CD8-positive, alpha-beta memory T cell (primary cell): ENCODE measurements at places on chromosomes 6 and 20.

DNA sequence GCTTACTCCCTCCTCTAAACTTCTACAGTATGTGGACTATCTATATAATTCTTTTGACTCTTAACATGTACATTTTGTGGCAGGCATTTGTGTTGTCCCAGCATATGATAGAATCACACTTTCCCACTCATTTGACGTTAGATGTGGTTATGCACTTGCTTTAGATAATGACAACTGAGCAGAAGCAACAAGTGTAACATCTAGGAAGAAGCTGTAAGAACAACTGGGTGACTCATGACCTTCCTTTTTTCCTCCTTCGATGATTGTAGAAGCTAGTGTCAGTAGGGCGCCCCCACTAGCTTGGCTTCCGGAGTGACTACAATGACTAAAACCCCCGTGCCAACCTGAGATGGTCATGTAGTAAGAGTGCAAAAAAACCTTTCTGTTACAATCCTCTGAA, 74.6 kb upstream of the CEP85L start:
- DNase-seq: peak; percentile 57
- no peak overlapping the region for H3K27ac ChIP-seq
- H3K36me3 ChIP-seq: no peaks in the 10 kb centered on the region
- no peaks in the 10 kb centered on the region for H3K27me3 ChIP-seq
- H3K4me3 ChIP-seq: no peak overlapping the region

GRCh38 chr6:6655805-6656251, 67.3 kb downstream of the LY86 start:
- H3K27ac ChIP-seq: no peak overlapping the region
- DNase-seq: no peak
- no peaks in the 10 kb centered on the region for H3K36me3 ChIP-seq
- H3K4me3 ChIP-seq: no peak overlapping the region
- H3K4me1 ChIP-seq: peaks cover 64% of the 10 kb centered on the region

GRCh38 chr20:50107086-50107660, 5.8 kb downstream of the UBE2V1 start:
- H3K27me3 ChIP-seq: no peaks in the 10 kb centered on the region
- no peak overlapping the region for H3K4me3 ChIP-seq
- H3K36me3 ChIP-seq: peaks cover 7% of the 10 kb centered on the region
- H3K27ac ChIP-seq: no peak overlapping the region

DNA sequence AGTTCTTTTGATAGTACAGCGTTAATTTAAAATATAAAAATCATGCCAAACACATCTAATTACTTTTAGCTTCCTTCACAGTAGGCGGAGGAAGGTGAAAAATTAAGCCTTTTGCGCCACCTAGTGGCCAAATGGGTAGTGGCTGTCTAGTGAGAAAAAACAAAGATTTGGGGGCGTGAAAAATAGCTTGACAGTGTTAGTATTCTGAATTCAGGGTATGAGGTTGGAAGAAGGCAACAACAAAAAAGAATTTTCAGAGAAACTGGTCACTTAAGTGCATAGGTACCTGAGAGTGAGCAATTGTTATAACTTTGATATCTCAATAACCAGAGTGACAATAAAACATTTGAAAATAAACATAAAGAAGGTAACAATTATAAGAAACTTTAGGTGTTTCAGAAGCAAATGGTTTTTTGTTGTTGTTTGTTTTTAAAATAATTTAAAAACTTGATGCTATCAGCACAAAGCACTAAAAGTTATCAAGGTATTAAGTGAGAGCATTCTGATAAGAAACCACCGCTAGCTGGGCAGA, 14.3 kb downstream of the PSMB9 start:
- H3K4me3 ChIP-seq: no peak overlapping the region
- peaks cover 23% of the 10 kb centered on the region for H3K4me1 ChIP-seq
- H3K27me3 ChIP-seq: no peaks in the 10 kb centered on the region
- DNase-seq: peak; percentile 82

DNA sequence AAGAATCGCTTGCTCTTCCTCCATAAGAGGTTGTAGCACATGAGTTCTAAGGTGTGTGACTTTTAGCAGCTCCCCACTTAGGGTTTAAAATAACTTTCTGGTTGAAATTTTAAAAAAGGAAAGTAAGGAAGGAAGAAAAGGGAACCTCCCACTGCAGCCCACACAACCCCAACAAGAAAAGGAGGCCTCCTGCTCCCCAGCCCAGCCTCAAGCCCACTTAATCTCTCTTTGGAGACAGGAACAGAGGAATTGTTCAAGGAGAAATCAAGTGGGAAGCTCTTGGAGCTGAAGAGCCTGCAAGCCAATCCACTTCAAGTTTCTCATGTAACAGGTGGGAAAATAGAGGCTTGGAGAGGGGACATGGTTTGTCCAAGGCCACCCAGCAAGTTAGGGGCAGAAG, 39.1 kb upstream of the PREX1 start:
- H3K4me1 ChIP-seq: no peaks in the 10 kb centered on the region
- no peak overlapping the region for H3K27ac ChIP-seq
- no peak overlapping the region for H3K4me3 ChIP-seq
- no peaks in the 10 kb centered on the region for H3K36me3 ChIP-seq

GRCh38 chr6:84411060-84411629, 183.7 kb upstream of the CEP162 start:
- H3K27ac ChIP-seq: no peak overlapping the region
- H3K4me3 ChIP-seq: no peak overlapping the region
- no peaks in the 10 kb centered on the region for H3K27me3 ChIP-seq

GRCh38 chr20:25188218-25188617, 7.3 kb upstream of the ENTPD6 start:
- H3K4me3 ChIP-seq: no peak overlapping the region
- no peaks in the 10 kb centered on the region for H3K4me1 ChIP-seq
- no peaks in the 10 kb centered on the region for H3K36me3 ChIP-seq
- no peak for DNase-seq

DNA sequence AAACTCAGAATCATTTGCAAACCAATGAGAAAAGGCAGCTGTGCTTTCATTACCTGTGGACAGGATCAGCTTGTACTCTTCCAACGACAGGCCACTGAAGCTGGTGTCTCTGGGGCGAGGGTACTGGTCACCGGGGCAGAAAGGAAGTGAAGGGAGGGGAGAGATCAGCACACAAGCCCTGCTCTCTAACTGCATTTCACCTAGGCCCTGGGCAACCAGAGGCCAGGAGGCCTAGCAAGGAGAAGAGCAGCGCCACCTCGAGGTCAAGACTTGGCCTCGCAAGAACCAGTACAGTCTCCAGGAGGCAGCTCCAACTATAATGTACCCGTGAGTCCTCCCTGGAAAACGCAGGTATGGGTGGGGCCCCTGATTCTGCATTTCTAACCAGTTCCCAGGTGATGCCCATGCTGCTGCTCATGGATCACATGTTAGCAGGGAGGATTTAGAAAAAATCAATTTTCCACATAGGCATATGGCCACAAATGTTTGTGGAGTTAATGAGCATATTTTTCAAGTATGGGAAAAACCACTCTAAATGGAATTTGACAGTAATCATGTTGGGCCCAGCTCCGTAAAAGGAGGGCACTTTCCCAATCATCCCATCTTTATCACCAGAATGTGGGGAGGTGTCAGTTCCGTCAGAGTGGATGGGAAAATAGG, 11.0 kb downstream of the UQCC2 start:
- H3K36me3 ChIP-seq: peaks cover 4% of the 10 kb centered on the region
- H3K27ac ChIP-seq: no peak overlapping the region
- H3K4me1 ChIP-seq: peaks cover 33% of the 10 kb centered on the region
- no peaks in the 10 kb centered on the region for H3K27me3 ChIP-seq

DNA sequence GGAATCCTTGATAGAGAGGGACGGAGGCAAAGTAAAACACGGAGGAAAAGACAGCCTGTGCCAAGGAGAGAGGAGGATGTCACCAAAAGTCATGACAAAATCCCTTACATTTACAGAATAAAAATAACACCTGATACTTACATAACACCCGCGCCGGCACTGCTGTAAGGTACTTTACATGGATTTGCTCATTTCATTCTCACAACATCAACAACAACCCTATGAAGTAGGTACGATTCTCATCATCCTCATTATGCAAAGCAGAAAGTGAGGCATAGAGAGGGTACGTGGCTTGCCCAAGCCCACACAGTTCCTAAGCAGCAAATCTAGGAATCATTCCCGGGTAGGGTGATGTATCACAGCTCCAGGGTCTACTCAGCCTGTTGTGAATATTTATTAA, 67.6 kb upstream of the NFATC2 start:
- DNase-seq: no peak
- H3K4me1 ChIP-seq: no peaks in the 10 kb centered on the region
- no peaks in the 10 kb centered on the region for H3K36me3 ChIP-seq

- no peak overlapping the region for H3K4me3 ChIP-seq
- no peaks in the 10 kb centered on the region for H3K27me3 ChIP-seq
- no peaks in the 10 kb centered on the region for H3K36me3 ChIP-seq
These were observed 39.3 kb downstream of the GFOD1 start for GRCh38 chr6:13447949-13448724.

DNA sequence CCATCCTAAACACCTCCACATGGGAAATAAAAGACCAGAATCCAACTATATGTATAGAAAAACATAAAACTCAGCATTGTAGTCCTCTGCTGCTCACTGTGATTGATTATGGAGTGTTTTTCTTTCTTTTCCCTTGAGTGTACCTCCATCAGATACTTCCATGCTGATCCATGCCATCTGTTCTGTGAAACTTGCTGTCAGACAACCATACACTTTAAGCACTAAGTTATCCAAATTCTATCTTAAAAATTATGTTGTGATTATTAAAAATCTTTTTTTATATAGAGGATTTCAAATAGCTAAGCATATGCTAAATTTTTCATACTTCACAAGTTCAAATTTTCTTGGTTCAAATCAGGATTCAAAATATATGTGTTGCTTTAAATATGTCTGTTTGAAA, 91.9 kb upstream of the TINAG start:
- no peaks in the 10 kb centered on the region for H3K4me1 ChIP-seq
- DNase-seq: no peak
- no peaks in the 10 kb centered on the region for H3K27me3 ChIP-seq
- H3K4me3 ChIP-seq: no peak overlapping the region

DNA sequence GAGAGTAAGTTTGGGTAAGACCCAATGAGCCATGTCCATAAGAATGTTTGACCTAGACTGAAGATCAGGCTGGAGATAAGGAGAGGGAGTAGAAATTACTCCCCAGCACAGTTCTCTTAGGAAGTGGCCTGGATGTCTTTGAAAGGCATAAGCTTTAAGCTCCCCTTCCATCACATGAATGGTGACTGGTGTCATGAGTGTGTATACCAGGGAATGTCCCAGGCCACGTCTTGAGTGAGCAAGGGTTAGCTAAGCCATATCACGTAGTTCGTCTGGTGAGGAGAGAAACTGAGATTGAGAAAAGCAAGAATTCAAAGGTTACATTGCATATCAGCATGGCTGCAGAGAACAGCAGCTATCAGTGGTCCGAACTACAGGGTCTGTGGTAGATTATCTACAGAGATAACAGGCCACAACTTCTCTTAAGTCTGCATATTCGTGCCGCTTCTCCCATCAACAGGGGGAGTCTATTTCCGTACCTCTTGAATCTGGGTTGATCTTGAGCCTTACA, 60.1 kb upstream of the BMP2 start:
- no peaks in the 10 kb centered on the region for H3K27me3 ChIP-seq
- no peaks in the 10 kb centered on the region for H3K36me3 ChIP-seq
- H3K4me1 ChIP-seq: no peaks in the 10 kb centered on the region
- no peak overlapping the region for H3K4me3 ChIP-seq

- H3K36me3 ChIP-seq: no peaks in the 10 kb centered on the region
- no peaks in the 10 kb centered on the region for H3K4me1 ChIP-seq
- no peak for DNase-seq
- H3K27me3 ChIP-seq: no peaks in the 10 kb centered on the region
- H3K4me3 ChIP-seq: no peak overlapping the region
- H3K27ac ChIP-seq: no peak overlapping the region
These were observed 41.3 kb downstream of the FRK start for GRCh38 chr6:116019428-116019827.

- H3K27ac ChIP-seq: no peak overlapping the region
- H3K27me3 ChIP-seq: no peaks in the 10 kb centered on the region
- no peak for DNase-seq
- no peak overlapping the region for H3K4me3 ChIP-seq
- H3K4me1 ChIP-seq: peaks cover 26% of the 10 kb centered on the region
- H3K36me3 ChIP-seq: peaks cover 8% of the 10 kb centered on the region
These were observed 13.7 kb upstream of the SIRPB1 start for GRCh38 chr20:1633535-1633934.

DNA sequence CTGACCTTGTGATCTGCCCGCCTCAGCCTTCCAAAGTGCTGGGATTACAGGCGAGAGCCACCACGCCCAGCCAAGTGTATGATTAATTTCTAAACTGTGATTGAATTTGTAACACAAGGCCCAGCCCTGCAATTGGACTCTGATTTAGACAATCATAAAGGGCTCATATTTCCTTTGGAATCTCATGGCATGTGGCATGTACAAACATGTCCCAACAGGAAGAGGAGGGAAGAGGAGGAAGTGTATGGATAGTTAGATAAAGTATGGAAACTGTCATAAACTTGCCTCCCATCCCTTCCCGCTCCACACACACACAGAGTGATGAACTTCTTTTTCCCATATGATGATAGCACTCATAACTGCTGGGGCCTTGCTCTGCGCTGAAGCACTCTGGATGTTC, 27.2 kb upstream of the QKI start:
- no peaks in the 10 kb centered on the region for H3K4me1 ChIP-seq
- DNase-seq: no peak
- no peak overlapping the region for H3K4me3 ChIP-seq
- H3K27ac ChIP-seq: no peak overlapping the region

- H3K27me3 ChIP-seq: no peaks in the 10 kb centered on the region
- H3K27ac ChIP-seq: no peak overlapping the region
- DNase-seq: no peak
- no peaks in the 10 kb centered on the region for H3K36me3 ChIP-seq
- no peaks in the 10 kb centered on the region for H3K4me1 ChIP-seq
These were observed 167.9 kb downstream of the NRN1 start for GRCh38 chr6:5838656-5839396.

DNA sequence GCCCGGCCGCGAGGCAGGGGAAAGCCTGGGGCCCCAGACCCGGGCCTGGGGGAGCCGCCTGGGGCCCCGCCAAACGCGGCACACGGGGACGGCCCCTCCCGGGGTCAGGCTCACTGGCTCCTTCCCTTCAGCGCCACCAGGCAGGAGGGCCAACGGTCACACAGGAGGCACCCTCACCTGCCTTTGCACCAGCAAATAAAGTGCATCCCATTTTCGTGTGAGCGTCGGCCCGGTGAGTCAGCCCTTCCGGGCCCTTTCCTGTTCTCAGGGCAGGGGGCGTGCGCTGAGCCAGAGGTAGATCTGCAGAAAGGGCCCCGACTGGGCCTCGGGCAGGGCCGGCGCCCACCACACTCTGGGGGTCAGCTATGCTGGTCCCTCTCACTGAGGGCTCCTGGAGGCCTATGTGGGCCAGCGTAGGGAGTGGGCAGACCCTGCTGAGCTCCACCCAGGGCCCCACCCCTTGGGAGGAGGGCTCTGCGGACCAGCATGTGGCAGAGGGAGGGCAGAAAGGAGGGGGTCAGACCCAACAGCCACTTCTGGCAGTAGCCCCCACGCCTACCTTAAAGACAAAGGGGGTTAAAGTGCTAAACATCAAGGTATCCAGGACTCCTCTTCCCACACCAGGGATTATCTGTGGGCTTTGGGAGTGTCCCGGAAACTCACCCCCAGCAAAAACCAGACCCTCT, 931 bp upstream of the UCKL1 start:
- H3K27ac ChIP-seq: peak overlapping the region; percentile 35
- no peaks in the 10 kb centered on the region for H3K27me3 ChIP-seq
- H3K4me3 ChIP-seq: peak overlapping the region; percentile 51
- DNase-seq: peak; percentile 62
- peaks cover 26% of the 10 kb centered on the region for H3K4me1 ChIP-seq
- no peaks in the 10 kb centered on the region for H3K36me3 ChIP-seq
